ENCODE measurements at places on chromosomes 3 and 15.

DNA sequence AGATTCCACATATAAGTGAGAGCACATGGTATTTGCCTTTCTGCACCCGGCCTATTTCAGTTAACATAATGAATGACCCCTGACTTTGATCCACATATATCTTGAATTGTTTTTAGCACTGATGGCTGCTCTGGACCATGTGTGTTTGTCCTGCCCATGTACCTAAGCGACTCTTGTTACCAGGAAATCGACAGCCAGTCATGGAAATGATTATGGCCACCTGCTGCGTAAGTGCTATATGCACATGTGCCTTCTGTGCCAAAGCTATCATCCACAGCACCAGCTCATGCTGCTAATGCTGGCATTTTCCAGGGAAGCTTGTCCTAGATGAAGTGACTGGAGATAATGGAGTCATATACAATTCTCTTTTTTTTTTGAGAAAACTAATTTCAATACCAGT is 103.7 kb downstream of the PEX5L start:
- no peak for DNase-seq

GRCh38 chr3:139258276-139258675 is 85.5 kb upstream of the MRPS22 start:
- no peak for DNase-seq

- DNase-seq = no peak
Measured at GRCh38 chr3:192818126-192818525, 90.8 kb upstream of the FGF12 start.

GRCh38 chr3:196163666-196164493 is 47.3 kb downstream of the ZDHHC19 start:
- no peak for DNase-seq

DNA sequence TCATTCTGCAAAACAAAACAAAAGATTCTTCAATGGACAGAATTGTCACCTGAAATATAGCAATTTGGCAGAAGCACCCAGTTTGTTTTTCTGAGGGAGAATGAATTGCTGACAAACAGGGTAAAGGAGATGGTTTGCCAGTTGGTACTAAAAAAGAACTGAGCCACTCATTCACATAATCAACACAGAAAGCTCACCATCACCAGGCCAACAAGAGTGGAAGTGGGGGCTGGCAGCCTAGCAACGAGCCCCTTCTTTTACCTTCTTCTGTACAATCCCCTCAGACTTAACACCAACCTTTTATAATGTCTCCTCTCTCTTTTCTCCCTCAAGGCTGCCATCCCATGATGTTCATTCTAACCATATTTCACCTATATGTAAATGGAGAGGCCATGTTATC is 5.9 kb downstream of the TOP2B start:
- DNase-seq = no peak

DNA sequence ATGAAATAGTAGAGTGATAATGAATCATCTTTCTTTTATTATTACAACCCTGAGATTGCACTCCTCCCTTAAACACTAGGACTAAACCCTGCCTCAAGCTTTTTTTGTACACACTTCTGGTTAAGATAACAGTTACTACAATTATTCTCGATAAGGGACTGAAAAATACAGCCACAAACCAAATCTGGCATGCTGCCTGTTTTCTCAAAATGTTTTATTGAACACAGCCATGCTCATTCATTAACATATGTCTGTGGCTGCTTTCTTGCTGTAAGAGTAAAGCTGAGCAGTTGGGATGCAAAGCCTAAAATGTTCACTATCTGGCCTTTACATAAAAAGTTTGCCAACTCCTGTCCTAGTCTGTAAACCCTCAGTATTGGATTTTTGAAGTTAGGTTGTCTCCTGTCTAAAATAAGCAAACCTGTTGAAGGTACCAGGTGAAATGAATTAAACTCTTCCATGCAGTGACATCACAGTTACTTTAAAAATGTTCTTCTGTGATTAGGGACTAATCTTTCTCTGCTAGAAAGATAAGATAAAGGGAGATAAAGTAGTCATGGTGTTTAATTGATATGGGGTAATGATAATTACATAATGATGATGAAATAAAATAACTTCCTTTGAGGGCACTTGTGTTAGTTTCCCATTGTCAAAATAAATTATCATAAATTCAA is 218.2 kb downstream of the STXBP5L start:
- DNase-seq = no peak

GRCh38 chr15:32855942-32856341 is 138.1 kb downstream of the GREM1 start:
- DNase-seq = no peak

DNA sequence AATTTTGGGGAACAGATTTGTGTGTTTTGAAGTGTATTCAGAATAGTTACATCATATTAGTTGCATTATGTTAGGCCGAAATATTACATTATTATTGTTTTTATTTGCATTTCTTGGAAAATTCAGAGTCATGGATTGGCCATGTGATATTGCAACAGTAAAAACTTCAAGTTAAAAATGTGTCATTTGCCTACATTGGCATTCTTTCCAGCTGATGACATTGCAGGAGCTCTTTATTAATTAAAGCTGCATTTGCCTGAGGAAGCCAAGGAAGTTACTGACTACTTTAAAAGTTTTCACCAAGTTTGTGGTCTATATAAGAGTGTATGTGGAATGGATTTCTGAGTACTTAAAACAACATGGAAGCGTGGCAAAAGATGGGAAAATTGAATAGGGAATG is 726.4 kb upstream of the SGO1 start:
- no peak for DNase-seq

DNA sequence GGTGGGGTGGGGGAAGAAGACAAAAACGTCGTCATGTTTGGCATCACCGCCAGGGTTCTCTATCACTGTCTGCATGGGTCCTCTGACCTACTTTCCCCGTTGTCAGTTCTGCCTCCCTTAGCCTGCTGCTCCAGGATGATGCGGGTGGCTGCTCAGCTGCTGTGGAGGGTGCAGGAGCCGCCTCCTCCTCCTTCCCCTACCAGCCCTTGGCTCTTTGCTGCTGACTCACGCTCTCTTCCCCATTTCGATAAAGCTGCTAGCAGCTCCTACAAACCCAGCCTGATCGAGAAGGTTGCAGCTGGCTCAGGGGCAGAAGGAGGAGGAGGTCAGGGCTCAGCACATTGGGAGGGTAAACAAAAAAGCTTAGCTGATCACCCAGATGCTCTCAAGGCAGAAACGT is 49.5 kb upstream of the SEC13 start:
- no peak for DNase-seq

DNA sequence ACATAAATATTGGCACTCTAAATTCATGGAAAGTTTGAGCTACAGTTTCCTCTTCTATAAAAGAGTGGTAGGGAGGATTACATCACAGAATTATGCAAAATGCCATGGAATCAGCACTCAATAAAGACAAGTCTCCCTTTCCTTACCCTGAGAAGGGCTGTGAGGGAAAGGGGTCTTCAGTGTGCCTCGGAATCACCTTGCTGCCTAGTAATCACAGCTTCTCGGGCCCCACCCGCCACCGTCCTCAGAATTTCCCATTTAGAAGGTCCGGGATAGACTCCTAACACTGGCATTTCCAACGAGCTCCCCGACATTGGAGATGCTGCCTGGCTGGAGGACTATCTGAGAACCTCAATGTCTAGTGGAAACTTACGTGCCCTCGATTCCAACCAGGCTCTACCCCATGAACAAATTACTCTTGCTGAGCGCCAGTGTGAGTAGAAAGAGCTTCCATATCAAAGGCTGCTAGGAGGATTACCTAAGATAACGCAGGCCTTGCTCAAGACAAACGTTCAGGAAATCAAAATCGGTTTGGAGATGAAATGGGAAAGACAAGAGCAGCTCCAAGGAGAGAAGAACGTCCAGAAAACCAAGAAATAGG is 92.1 kb upstream of the CHD2 start:
- peak; percentile 36 for DNase-seq

- DNase-seq = no peak
Measured at GRCh38 chr15:34147371-34148140, 45.7 kb downstream of the PGBD4 start.

GRCh38 chr15:92820236-92821021 is 79.7 kb upstream of the CHD2 start:
- DNase-seq = peak; percentile 90

GRCh38 chr15:92848852-92849598 is 51.1 kb upstream of the CHD2 start:
- DNase-seq = peak; percentile 69

DNA sequence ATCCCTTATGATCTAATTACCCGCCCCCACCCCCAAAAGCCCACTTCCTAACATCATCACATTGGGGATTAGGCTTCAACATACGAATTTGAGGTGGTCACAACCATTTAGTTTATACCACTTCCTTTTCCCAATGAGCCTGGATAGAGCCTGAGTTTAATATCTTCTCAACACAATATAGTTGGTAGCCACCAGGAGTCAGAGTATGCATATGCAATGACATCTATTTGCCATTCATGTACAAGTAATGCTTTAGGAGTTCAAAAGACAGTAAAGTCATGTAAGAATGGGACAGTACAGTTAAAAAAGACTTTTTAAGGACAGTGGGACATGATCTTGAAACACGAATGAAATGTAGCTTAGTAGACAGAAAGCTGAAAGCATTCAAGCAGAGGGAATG is 172.4 kb downstream of the DCLK3 start:
- DNase-seq = no peak

DNA sequence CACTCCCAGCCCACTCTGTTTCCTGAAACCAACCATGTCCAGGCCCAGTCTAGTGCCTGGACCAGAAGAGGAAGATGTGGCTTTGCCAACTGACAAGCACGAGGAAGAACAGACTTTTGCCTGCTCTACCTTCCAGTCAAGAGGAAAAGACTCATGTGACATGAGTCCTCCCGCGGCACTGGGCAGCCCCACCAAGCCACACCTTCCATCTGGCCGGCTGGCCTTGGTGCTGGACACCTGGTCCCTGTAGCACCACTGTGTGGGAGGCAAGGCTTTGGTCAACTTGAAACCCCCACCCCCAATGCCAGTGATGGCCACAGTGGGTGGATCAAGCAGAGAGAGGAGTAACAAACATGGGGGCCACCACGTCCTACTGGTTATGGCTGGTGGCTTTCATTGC is 12.5 kb downstream of the CHDH start:
- no peak for DNase-seq

GRCh38 chr3:186001842-186002241 is 64.0 kb upstream of the TRA2B start:
- DNase-seq = no peak

DNA sequence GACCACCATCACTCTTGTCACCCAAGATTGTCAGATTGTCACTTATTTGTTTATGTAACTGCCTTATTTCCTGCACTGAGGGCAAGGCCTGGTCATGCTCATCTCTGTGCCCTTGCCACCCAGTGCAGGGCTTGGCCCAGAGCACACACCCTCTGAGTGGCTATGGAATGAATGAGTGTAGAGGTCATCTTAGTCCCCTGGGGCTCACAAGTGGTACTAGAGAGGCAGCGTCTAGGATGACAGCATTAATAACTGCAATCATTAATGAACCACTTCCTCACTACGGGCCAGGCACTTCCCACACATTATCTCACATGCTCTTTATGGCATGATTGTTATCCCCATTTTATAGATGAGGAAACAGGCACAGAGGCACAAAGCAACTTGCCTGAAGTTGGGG is 117.0 kb downstream of the SMAD6 start:
- DNase-seq = no peak

DNA sequence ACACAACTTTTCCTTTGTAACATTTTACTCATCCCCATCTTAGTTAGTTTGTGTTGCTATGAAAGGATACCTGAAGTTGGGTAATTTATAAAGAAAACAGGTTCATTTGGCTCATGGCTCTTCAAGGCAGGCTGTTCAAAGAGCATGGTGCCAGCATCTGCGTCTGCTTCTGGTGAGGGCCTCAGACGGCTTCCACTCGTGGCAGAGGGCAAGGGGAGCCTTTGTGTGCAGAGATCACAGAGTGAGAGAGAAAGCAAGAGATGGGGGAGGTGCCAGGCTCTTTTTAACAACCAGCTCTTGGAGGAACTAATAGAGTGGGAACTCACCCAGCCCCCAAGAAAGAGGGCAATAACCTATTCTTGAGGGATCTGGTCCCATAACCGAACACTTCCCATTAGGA is 23.1 kb downstream of the PLA2G4F start:
- DNase-seq = no peak

GRCh38 chr3:131501949-131502348 is 822 bp downstream of the MRPL3 start:
- no peak for DNase-seq

- no peak for DNase-seq
Measured at GRCh38 chr3:158278187-158278586, 168.3 kb downstream of the RSRC1 start.

GRCh38 chr3:52830535-52831258 is at the start of gene ITIH4:
TSS of gene ITIH4 (minus strand) at chr3:52830672. CDS start at chr3:52830642, 30 bp downstream.
- DNase-seq = no peak

DNA sequence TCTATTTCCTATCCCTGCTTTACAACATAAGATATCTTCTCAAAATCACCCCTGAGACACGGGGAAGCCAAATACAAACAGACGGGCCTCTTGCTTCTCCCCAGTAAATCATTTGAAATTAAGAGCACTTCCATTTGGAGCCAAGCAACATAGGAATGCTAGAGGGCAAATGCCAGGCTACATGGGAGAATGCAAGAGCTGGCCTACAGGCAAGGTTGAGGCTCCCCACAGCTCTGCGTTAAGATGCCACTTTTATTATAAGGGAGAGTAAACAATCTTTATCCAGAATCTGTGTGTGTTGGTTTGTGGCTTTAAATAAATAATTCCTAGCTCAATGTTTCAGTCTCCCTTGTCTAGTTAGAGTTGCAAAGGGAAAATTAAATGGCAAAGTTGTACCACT is 305.1 kb upstream of the KCNH8 start:
- DNase-seq = no peak

GRCh38 chr15:39448409-39448808 is 132.5 kb upstream of the THBS1 start:
- DNase-seq = no peak

DNA sequence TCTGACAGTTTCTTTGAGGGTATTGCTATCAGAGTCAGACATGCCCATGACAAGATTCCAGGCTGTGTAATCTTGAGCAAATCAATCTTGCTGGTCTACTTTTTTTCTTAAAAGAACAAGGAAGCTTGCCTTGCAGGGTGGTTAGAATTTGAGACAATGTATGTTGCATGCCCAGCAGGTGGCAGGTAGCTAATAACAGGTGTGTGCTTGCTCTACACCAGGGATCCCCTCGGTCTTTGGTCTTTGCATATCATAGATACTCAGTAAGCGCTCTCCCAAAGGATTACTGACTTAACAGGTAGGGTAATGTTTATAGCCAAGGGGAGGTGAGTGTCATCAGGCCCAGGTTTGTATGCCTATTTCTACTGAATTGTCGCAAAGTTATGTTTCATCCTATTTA is 37.3 kb downstream of the CACNA1D start:
- no peak for DNase-seq

GRCh38 chr15:67063689-67064606 is 1.5 kb upstream of the SMAD3 start:
- no peak for DNase-seq

DNA sequence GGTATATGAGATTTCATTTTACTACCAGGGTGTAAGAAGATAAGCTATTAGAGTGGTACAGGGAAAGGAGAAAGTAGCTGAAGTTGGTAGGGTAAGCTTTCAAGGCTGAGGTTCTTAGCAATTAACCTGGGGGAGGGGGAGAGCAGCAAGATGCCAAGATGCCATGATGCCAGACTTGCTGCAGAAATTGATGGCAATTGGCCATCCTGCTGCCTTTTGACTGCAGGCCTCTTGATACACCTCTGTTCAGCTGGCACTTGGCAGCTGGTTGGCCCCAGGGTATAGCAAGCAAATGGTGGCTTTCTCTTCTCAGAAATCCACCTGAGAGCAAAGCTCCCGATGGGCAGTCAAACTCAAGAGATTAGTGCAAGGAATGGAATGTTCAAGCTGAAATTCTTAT is 21.4 kb upstream of the DPH6 start:
- DNase-seq = no peak
